ENCODE measurements at places on chromosomes 4 and X.

- DNase-seq = no peak
Measured at GRCh38 chr4:78129383-78130108, 72.4 kb downstream of the FRAS1 start.

- no peak for DNase-seq
Measured at GRCh38 chr4:41241919-41242318, 14.8 kb upstream of the UCHL1 start.

DNA sequence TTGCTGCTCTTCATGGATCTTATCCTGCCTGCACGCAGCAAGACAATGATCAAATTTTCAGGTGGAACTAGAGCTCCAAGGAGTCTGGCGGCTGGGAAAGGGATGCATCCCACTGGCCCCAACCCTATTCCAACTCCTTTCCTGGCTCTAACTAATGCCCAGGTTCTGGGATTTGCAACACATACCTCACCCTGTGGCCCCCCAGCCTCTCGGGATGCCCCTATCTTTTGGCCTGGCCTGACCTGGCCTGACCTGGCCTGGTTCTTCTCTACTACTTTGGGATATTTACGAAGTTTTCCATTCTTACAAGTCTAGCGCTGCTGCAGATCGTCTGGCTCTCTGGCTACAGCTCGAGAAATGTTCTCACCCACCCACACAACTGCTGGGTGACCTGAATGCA lies 56.4 kb upstream of the CDKN2AIP start:
- DNase-seq = no peak

GRCh38 chr4:124862261-124862660 lies 149.7 kb upstream of the ANKRD50 start:
- DNase-seq = no peak

- no peak for DNase-seq
Measured at GRCh38 chrX:111581086-111581485, 69.6 kb downstream of the SERTM2 start.

DNA sequence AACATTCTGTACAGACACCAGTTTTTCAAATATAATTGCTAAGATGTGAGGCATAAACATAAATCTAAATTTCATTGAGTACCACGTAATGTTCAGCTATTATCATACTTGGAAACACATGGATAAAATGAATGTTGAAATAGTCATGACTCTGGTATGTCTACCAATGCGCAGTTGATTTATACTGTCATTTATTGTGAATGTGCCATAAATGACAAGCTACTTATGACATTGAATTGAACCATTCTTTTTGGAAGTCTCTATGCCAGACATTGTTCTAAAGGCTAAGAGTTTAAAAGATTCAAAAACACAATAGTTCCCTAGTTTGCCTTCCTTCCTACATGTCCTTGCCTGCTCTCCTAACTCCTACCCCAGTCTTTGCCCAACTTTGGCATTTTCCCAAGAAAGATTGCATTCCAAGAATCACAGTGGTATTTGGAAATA lies 96.6 kb upstream of the DMD start:
- DNase-seq = no peak

- DNase-seq = no peak
Measured at GRCh38 chrX:134010690-134011089, 25.3 kb upstream of the GPC3 start.

DNA sequence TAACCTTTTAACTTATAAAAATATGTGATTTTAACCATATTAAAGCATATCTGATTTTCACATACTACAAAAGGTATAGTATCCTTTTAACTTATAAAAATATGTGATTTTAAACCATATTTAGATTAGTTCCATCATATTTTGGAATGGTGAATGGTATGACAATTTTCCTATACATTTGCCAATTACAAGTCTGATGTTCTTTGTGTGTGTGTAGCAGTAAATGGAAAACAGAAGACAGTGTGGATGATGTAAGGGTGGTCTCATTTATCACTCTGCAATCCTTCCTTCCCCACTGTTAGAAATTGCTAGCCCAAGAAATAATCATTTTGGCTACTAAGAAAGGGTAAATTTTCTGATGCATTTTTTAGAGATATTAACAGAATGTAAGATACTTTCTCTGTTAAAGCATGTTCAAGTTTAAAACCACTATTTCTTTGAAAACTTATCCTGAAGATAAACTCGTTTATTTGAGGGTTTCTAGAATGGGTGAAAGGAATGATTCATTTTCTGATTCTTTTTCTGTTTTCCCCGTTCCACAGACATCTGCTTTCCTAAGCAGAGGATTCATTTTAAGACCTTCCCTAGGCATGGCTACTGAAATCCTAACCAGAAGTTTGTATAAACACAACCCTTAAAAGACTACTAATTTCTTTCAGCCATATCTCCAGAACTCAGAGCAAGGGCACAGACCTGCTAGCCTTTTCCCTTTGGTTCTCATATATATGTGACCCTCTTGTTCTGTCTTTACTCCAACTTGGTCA lies 21.0 kb downstream of the NUDT6 start:
- DNase-seq = no peak

- DNase-seq = no peak
Measured at GRCh38 chrX:102765809-102766208, 45.3 kb downstream of the GPRASP3 start.

GRCh38 chrX:47218280-47218919 lies at the start of gene CDK16:
Gene CDK16, plus strand, starts transcription at chrX:47218681. Its CDS starts 4,877 bp downstream, at chrX:47223558.
- peak; percentile 67 for DNase-seq

DNA sequence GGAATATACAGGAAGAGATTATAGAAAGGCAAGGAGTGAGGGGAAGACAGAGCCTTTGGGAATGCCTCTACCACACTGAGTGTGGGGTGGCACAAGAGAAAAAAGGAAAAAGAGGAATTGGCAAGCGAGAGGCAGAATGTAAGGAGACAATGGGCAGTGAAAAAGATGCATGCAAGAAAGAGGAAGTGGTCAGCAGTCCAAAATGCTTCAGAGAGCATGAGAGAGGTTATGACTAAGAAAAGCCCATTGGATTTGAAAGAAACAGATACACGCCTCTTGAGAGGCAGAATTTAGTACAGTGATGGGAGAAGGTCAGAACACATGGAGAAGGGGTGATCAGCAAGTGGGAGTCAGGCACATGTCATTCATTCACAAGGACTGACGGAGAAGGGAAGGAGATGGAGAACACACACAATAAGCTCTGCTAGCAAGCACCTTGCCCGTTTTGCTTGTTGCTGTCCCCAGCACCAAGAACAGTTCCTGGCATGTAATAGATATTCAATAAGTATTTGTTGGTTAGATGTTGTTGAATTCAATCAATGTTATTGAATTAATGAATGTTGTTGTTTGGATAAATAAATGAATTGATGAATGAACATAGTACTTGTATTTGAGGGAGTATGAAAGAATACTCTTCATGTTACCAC lies 6.3 kb downstream of the DCHS2 start:
- DNase-seq = no peak

DNA sequence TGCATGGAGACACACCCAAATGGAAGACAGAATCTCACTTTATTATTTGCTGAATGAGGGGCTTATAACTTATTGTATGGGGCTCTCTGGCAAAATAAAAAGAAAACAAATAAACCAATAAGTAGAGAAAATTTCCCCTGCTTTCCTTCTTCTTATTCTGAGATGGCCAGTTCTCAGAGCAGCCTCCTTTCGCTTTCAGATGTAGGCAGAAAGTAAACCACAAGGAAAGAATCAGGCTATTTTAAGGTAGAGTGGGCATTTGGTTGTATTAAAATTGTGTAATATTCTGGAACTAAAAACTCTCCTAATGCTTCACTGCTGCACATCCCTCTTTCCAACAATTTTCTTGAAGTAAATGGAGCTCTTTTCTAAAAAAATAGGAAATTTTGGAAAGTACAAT lies 241.8 kb downstream of the GALNTL6 start:
- no peak for DNase-seq

DNA sequence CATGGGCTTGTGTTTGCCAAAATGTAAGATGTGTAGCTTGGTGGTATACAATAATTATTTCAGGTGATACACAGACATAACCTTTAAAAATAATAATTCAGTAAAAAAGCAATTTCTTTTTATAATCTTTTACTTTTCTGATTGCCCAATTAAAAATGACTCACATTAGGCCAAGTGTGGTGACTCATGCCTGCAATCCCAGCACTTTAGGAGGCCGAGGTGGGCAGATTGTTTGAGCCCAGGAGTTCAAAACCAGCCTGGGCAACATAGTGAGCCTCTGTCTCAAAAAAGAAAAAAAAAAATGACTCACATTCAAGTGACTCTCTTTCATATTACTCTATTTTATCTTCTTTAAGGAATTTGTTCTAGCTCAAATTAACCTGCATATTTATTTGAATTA lies 449.4 kb upstream of the HTR2C start:
- DNase-seq = no peak

GRCh38 chr4:182421753-182422152 lies 178.6 kb downstream of the TENM3 start:
- no peak for DNase-seq

DNA sequence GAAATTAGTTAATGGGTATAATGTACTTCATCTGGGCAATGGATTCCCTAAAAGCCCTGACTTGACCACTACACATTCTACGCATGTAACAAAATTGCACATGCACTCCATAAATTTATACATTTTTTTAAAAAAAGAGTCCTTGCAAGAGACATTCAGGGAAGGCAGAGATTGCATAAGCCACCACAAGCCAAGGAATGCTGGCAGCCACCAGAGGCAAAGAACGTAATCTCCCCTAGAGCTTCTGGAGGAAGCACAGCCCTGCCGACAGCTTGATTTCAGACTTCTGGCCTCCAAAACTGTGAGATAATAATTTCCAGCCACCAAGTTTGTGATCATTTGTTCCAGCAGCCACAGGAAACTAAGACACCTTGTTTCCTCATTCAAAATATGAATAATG lies 185.6 kb upstream of the GALNT7 start:
- no peak for DNase-seq

DNA sequence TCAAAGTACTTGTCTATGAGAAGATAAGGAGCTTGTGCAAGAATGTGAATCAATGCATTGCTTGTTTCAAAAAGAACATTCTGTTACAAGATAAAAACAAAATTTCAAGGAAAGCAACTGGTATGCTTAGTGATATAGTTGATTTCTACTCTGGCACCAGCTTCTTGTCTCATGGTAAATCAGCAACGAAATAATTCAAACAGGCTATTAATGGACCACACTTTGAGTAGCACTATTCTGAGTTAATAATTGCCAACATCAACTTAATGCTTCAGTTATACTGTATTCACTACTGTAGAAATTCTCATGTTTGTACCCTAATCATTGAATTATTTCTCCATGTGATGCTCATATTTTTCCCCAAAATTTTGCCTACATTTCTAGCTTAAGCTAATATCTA lies 252.6 kb downstream of the NDST4 start:
- DNase-seq = no peak

GRCh38 chrX:152725409-152725808 lies 8.1 kb downstream of the CSAG1 start:
- DNase-seq = no peak
